ENCODE measurements at places on chromosomes 11 and 22.

DNA sequence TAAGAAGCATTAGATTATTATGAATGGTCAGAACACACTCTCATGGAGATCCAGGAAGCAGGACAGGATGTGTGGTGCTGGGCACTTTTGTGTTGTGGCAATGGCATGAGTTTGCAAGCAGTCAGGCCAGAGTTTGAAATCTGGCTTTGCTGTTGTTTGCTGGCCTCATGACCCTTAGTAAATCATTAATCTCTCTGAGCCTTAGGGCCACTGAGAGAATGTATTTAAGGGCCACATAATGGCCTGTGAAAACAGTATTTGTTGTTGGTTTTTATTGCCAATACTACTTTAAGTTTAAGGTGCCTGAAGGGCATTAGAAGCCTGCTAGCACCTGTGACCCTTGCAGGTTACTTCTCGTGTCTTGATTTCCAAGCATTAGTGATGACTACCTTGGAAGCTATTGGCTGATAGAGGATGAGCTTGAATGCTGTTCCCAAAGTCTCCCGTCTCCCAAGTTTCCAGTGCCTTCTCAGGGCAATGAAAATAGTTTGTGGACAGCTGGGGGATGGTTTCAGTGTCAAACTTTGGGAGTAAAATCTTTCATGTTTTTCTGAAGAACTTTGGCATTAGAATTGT is 24.6 kb downstream of the STIM1 start:
- no peak for DNase-seq

GRCh38 chr11:117822074-117823033 is 2.2 kb downstream of the FXYD2 start:
- peak; percentile 61 for DNase-seq

DNA sequence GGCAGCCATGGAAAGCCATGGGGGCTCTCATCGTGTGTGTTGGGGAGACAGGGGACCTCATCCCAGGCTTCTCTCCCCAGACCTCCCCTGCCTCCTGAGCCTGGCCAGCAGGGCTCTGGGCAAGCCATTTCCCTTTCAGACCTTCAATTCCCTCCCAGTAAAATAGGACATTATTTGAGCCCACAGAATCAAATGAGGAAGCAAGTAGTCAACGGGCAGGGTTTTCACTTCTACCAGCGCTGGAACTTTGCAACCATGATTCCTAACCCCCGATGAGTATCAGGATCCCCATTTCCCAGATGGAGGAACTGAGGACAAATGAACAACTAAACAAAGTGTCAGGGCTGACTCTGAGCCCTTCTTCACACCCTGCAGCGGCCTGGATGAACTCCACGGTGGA is 48.9 kb upstream of the TCF20 start:
- no peak for DNase-seq

DNA sequence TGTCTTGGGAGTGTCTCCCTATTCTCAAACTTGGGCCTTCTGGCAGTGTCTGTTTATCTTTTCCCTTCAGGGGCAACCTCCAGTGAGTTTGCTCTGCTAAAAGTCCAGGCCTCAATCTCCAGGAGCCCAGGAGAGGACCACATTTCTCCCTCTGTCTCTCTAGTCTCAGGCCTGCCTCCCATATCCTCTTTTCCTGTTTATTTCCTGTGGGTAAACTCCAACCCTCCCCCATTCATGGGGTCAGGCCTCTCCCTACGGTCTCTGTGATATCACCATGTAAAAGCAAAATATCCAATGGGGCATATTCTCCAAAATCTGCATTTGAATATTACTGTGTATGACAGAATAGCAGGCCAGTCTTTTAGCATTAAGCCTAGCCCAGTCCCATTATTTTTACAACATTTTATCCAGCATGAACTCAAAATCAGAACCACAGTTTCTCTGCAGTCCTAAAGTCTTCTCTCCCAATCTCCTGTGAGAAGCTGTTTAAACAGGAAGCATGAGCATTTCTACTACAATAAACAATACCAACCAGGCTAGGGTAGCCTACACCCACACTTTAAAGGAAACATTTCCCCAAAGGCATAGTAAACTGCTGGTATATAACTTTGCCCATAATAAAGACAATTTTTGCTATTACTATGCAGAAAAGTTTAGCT is 18.0 kb upstream of the TMEM135 start:
- DNase-seq: no peak

DNA sequence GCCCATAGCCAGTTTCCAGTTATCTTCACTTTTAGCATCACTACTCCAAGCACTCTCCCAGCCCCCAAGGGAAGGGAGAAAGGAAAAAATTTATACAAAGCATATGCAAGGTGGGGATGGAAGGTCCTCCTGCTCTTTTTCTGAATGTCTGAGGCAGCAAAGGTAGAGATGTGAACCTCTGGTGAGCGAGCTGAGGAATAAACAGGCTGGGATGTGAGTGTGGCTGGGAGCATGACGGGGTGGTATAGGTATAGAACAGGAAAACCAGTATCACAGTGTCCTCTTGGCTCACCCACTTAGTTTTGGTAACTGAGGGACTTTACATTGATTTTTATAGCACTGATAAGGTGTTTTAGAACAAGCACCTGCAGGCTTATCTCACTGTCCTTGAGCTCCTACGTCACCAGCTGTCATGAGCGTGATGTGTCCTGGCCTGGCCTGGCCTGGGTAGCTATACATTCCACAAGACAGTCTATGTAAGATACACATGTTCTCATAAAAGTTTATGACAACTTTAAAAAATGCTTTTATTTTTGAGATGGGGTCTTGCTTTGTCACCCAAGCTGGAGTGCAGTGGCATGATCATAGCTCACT is 10.3 kb upstream of the POLD3 start:
- DNase-seq: no peak

- DNase-seq: peak; percentile 3
These were observed 37.8 kb upstream of the TH start for GRCh38 chr11:2209370-2209801.

GRCh38 chr22:38136607-38137006 is 26.1 kb upstream of the BAIAP2L2 start:
- no peak for DNase-seq

DNA sequence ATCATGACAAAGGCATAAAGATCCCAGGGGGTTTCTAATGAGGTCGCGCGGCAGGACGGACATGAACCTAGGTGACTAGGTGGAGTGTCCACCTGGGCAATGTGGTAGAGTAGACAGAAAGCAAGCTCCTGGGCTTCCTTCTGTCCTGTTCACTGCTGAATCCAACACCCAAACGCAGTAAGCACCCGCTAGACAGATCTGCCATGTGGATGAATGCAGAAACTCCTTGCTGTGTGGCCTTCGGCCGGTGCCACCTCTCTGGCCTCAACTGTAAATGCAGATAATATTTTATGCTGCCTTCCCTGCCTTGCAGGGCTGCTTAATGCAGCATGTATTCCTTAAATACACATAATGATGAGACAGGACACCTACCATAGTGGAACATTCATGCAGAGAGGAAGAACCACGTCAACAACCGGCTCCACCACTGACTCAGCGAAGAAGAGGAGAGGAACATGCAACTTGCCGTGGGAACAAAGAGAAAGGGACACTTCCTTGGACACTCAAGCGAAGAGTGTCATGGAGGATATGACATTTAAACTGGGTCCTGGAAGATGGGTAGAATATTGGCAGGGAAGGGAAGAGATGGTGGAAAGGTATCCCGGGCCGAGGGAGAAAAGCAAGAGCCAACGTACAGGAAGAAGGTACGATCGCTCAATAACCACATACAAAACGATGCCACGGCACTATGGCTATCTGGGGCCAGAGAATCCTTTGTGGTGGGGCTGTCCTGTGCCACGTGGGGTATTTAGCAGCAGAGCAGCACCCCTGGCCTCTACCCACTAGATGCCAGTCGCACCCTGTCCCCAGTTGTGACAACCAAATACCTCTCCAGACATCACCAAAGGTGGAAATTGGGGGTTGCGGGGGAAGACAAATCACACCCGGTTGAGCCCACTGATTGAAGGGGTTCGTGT is 30.8 kb downstream of the MYH9 start:
- DNase-seq: peak; percentile 63

DNA sequence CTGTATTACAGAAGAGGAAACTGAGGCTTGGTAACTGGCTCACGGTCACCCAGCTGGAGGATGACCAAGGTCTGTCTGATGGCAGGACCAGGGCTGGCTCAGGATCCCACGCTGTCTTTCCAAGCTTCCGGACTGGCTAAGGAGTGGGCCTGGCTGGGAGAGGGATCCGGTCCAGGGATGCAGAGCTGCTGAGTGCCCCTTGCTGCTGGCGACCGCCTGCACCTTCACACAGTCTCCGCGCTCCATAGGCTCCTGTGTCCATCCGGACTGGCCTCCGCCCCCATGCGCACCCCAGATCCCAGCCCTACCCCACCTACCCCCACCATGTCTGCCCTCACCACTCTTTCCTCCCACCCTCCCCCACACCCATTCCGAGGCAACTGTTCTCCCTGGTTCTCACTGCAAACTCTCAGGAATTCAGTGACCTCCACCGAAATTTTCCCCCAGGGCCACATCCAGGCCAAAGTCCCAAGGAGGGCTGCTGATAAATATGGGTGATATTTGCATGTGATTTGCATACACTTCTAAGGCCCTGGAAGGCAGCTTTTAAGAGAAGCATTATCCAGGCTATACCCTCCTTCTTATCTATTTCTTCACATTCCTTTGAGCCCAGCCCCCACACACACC is 48.5 kb upstream of the SLC35C1 start:
- DNase-seq: no peak

DNA sequence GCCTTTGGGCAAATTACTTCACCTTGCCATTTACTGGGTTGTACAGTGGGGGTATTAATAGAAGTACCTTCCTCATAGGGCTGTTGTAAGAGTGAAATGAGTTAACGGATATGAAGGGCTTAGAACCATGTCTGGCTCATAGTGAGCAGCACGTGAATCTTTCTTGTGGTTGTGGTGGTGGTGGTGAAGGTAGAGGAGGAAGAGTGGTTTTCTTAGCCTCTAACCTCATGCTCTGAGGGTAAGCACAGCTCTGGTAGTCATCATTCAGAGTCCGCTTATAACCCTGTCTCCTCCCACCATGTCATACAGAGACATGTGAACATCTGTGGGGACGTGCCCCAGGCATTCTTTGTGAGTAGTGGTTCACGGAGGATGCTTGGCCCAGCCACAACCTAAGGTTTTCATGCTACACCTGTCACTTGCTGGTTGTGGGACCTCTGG is 43.6 kb downstream of the TEAD1 start:
- peak; percentile 38 for DNase-seq

- DNase-seq: no peak
These were observed 883 bp upstream of the HMOX1 start for GRCh38 chr22:35380013-35380412.

GRCh38 chr11:65611758-65612603 is 2.0 kb downstream of the MAP3K11 start:
- no peak for DNase-seq

DNA sequence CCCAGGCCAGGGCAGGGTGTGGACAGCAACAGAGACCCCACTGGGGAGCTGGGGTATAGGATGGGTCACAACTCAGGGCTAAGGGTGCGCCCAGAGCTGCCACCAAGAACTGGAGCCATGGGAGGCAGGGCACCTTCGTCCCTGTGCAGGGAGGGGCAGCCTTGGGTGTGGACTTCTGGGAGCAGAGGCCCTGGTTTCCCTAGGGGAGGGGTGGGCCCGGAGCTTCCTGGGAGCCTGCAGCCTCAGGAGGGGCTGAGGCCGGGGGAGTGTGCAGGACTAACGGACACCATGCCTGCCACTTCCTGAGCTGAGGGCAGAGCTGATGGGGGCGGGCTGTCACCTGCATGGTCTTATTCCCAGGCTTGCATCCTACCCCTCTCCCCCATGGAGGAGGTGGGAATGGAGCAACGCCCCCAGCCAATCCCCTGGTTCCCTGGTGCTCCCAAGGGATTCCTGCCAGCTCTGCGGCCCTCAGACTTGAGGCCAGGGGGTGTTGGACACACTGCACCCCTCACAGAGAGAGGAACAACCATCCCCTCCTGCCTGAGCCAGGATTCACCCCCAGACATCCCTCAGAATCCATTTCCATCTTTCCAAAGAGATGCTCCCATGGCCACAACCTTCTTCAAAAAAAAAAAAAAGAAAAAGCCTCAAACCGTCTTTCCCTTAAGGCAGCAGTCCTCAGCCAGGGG is 225.7 kb downstream of the CTTN start:
- DNase-seq: no peak

DNA sequence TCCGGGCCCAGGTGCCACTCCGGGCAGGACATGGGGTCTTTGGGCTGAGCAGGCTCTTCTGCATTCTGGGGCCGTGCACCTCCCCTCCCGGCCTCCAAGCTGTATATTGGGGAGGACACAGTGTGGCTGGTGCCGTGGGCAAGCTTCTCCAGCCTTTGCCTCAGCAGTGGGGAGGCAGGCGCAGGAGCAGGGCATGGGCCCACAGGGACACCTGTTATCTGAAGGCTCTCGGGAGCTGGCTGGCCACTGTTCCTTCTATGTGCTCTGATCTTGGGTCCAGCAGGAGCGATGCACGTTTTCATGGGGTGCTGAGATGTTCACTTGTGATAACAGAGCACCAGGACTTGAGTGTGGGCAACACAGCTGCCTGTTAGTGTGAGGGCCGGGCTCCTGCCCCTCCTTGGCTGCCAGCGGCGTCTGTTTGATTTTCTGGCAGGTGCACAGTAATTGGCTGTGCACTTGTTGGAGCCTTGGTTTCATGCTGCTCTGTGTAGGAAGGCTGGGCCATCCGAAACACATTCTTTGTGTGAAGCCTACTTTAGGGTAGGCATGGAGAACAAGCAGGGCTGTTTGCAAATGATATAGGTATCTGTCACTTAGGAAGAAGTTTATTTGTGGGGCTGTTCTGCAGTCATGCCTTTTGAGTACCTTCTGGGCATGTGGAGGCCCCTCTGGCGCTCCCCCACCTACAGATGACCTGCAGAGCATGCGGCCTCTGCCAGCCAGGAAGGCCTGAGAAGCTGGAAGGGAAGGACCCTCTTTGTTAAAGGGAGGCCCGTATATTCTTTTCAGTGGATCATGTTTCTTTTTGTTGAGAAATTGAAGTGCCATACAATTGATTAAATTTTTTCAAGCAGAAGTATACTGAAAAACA is 201.5 kb downstream of the TBC1D22A start:
- no peak for DNase-seq

Measured in stimulated activated CD4-positive, alpha-beta T cell treated with anti-CD3 and anti-CD28 coated beads, Interleukin-4, amount 100 ng/mL, for 24 hours (primary cell).